Calu3 (cell line): ENCODE measurements at places on chromosomes 7 and 10.
A peak's percentile ranks its signal among the peaks of the same experiment; 100 is the strongest.

DNA sequence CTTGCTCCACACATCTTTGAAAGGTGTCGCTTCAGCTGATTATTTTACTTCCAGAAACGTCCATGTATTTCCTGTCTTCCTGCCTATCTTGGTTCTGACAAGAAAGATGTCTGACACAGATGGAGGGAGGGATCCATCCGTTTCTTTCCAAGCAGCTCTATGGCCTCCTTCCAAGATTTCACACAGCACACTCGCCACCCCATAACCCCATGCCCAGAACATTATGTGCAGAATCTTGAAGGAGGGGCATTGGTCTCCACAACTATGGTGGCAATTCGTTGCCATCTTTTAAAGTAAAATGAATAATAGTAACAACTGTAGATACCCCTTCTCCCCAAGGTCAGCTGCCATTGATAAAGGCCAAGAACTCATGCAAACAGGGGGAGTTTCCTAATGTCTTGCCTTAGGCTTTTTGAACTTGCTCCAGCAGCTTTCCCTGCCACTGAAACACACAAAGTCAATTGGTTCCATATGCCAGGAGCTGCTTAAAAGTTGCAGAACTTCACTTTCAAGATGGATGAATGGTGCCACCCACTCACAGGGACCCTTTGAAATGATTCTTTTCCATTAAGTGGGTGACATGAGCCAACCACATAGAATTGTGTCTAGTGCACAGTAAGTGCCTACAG lies 60.0 kb downstream of the VSTM4 start:
- DNase-seq = no peak

- DNase-seq = no peak
Observed at GRCh38 chr10:29671968-29672367, 37.2 kb upstream of the SVIL start.

- no peak for DNase-seq
Observed at GRCh38 chr7:46572691-46573090, 651.6 kb upstream of the IGFBP3 start.

GRCh38 chr10:29783201-29783947 lies 148.6 kb upstream of the SVIL start:
- DNase-seq = no peak

GRCh38 chr7:25951414-25952260 lies 200.4 kb upstream of the NFE2L3 start:
- peak; percentile 24 for DNase-seq
